ENCODE measurements at places on chromosomes 5 and 9.

DNA sequence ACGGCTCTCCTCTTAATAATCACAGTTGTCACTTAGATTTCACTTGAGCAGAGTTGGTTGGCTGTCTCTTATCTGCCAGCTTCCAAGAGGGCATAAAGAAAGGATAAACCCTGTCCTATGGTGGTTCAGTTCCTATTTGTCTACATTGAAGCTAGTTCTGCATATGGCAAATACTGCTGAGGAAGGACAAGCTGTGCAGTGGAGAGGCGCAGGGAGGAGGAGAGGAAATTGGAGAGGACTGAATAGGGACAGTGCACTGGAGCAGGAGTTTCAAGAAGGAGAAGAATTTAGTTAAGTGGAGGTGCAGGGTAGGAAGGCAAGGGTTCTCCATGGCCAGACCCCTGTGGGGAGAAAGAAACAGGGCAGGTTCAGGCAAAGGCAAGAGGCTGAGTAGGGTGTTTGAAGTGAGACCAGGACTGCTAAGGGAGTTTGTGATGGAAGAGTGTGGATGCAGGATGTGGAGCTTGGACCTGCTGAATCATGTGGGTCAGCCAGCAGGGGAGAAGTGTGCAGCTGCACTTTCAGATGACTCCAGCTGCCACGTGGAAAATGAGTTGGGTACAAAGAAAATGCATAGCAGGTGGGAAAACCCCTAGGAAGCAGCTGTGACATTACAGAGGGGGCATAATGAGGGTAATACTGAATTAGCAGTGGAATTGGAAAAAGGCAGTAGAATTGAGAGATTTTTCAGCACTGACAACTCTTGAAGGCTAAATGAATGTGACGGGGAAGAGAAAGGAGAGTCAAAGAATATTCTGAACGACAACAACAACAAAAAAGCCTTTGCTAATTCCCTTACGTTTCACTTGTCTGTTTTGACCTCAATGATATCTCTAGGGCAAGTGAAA, 66.8 kb downstream of the MAMDC2 start:
- DNase-seq: no peak

DNA sequence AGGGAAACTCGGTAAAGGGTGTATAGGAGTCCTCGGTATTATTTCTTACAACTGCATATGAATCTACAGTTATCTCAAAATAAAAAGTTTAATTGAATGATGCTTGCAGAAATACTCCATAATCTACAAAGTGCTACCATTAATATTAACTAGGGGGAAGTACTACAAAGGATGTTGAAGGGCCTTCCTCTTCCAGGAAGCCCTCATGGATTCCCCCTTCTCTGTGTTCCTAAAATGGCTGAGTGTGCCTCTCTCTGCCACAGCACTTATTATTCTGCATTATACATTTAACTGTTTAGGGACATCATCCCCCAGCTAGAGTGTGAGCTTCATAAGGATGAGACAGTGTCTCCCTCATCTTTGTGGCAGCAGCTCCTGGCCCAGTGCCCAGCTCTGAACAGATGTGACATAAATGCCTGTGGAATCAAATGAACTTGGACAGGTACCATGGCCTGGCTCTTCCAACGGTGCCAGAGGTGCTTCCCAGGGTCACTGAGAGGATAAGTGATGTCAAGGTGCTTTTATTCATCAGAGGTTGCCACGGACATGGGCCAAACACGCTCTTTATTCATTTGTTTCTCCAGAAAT, 99.5 kb downstream of the PAX5 start:
- no peak for DNase-seq

- no peak for DNase-seq
These were observed 300.3 kb downstream of the EFNA5 start for GRCh38 chr5:107370396-107370968.

DNA sequence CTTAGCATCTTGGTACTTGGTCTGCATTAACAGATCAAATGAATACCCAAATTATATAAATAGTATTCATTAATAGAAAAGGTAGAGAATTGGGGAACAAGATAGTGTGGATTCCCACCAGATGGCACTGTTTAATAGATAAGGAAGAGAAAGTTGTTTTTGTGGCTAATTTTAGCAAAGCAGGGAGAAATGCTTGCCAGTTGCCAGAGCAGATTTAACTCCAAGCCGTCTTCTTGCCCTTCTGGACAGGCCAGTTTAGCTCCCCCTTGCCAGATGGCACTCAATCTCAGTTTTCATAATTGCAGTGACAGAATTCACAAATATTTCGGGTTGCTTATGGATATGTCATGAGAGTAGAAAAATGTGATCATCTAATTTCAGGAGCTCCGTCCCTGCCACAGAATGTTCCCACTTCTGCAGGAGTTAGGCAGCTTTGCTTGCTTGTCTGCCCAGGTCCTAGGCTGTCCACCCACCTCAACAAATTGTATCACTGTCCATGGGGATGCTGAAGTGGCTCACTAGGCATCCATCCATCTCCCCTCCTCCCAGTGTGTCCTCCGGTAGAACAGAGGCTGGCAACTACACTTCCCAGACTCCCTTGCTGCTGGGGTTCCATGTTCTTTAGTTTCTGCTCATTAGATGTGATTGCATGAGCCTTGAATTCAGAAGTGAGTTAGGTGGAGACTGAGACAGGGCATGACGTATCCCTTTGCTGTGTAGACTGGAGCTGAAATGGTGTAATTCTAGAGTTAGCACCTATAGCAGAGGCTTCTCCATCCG, 11.8 kb upstream of the HEXB start:
- DNase-seq: peak; percentile 63

DNA sequence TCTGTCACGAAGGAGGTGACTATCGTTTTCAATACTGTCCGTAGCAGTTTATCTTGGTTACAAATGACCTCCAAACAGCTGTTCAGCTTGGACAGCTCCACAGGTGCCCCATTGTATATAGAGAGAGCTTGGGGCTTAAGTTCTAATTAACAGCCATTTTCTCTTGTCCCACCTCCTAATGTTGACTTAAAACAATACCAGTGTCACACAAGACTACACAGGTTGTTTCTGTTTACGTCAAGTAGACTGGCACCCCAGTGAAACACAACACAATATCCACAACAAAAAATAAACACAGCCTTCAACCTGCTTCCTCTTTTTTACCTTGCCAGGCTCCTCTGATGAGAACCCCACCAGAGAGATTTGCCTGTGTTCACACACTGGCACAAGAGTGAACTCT, 39.8 kb upstream of the TLE1 start:
- DNase-seq: no peak
